ENCODE measurements at places on chromosomes 4 and X. TPM values are rescaled to one million over a fixed set of nuclear protein-coding genes. Genes with fewer than 3 reads are reported as not detected.

GRCh38 chrX:3160756-3161155 lies 119.5 kb downstream of the ARSF start:
- DNase-seq = no peak

The MAOA gene
- total RNA-seq = 0.60 TPM

- no peak for DNase-seq
Observed at GRCh38 chr4:162497564-162498167, 333.9 kb upstream of the FSTL5 start.

The CENPVL3 gene
- total RNA-seq = 0.52 TPM

GRCh38 chr4:17670423-17670822 lies 56.0 kb downstream of the MED28 start:
- DNase-seq = no peak

Data from activated naive CD8-positive, alpha-beta T cell treated with anti-CD3 and anti-CD28 coated beads for 36 hours (primary cell).